ENCODE measurements at places on chromosomes 1 and 21. TPM values are rescaled to one million over a fixed set of nuclear protein-coding genes. Genes with fewer than 3 reads are reported as not detected.
A peak's percentile ranks its signal among the peaks of the same experiment; 100 is the strongest.

GRCh38 chr1:46133181-46133658 lies 791 bp upstream of the PIK3R3 start:
- DNase-seq: peak; percentile 81

- no peak for DNase-seq
Measured at GRCh38 chr1:70672442-70672888, 261.4 kb downstream of the CTH start.

GRCh38 chr1:178189814-178190213 lies 95.9 kb downstream of the RASAL2 start:
- peak; percentile 46 for DNase-seq

DNA sequence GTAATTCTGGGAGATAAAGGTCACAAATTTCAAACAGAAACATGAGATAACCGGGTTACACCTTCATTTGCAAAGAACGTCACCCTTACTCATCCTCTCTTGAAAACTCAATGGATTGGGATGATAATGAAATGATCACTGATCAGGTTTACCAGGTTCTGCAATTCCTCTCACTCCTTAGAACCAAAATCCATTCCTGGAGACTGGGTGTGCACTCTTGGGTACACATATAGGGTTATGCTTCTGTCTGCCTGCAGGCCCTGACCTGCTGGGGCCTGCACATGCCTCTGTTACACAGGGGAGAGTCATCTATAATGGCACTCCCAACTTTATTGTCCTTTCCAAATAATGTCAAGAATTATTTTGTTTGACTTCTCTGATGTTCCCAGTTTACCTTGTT lies 8.3 kb downstream of the SUSD4 start:
- no peak for DNase-seq

The DCST1 gene
- not detected for polyA plus RNA-seq

DNA sequence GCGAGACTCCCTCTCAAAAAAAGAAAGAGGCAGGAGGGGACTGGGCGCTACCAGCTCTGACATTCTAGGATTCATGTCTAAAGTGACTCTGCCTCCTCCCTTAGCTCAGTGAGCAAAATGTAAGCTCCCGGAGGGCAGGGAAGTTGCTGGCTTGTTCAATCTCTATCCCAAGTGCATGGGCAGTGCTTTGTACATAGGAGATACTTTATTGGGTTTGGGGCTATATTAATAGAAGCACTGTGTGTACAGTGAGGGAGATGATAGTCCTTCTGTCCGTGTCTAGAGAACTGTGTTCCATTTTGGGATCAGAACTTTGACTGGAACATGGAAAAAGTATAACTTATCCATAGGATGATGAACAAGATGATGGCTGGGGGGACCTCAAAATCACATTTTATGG lies 16.7 kb upstream of the LUZP1 start:
- no peak for DNase-seq

Measured in heart right ventricle (tissue), 16 donors.